Activated T-helper 1 cell treated with Interleukin-2 at 50 U/mL for 16 hours (primary cell): ENCODE measurements at places on chromosomes 11 and 22.

DNA sequence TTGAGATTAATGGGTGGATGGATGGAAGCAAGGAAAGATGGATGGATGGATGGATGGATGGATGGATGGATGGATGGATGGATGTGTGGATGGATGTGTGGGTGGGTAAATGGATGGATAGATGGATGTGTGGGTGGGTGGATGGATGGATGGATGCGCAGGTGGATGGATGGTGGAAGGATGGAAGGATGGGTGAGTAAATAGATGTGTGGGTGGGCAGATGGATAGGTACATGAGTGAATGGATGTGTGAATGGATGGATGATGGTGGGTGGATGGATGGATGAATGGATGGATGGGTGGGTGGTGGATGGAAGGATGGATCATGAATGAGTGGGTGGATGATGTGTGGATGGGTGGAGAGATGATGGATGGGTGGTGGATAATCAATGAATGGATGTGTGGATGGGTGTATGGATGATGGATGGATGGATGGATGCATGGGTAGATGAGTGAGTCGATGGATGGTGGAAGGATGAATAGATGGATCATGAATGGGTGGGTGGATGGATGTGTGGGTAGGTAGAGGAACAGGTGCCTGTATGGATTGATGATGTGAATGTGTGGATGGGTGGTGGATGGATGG, 375.2 kb downstream of the BRD1 start:
- no peak for DNase-seq

DNA sequence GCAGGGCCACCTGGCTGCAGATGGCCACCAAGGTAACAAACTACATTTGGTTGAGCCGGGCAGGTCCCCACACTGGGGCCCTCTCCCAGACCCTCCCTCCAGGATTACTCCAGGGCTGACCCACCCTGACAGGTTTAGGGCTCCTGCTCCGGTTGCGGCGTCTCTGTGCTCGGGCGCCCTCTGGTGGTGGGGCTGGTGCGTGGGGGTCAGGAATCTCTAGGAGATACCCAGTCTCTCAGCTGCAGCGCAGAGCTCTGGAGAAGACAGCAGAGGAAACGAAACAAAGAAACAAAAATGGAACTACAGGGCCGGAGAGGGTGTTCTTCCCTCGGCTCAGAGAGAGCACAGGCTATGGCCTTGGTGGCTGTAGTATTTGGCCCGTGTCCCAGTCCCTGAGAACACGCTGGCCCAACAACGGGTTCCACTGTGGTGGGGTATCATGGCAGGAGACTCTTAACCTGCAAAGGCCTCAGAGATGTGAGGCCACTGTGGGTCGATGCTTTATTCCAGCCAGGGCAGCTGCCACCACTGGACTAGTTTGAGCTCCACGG, 2.4 kb downstream of the C11orf96 start:
- peak; percentile 41 for DNase-seq

- no peak for DNase-seq
Measured at GRCh38 chr11:80163441-80163840, 722.6 kb upstream of the TENM4 start.

DNA sequence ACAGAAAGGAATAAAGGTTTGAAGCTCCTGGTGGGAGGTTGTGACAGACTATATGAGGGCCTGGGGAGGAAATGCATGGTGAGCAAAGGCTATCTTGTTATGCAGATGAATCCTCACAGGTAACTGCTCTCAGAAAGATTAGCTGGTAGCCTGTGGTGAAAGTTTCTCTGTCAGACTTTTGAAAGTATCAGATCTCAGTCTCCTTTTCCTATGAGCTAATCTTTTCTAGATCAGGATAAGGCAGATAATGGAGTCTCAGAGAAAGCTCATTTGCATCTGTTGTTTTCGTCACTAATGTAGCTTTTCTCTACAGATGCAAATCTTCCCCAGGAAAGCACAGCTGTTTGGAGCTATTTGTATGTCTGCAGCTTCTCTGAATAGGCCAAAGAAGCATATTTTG, 21.0 kb upstream of the OR6X1 start:
- DNase-seq, result no peak

- DNase-seq, result no peak
Measured at GRCh38 chr22:28538922-28539321, 140.7 kb downstream of the TTC28 start.

DNA sequence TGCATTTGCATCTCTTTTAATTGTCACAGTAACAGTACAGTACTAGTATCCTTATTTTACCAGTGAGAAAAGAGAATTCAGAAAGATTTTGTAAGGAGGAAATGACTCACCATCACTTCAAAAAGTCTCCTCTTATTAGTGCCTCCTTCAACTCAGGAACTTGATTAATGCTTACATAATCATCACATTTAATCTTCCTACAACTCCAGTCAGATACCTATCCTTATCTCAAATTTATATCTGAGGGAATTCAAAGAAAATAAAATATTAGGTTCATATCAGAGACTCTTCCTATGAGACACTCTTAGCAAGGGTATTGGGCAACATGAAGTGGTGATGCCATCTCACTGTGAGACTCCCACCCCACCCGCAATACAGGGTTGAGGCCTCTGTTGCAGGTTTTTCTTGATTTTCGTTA, 26.1 kb upstream of the CTSC start:
- no peak for DNase-seq

- peak; percentile 32 for DNase-seq
Measured at GRCh38 chr11:6606471-6607189, 3.1 kb downstream of the ILK start.

- DNase-seq, result no peak
Measured at GRCh38 chr22:43566021-43566420, 154.2 kb downstream of the MPPED1 start.

- DNase-seq, result no peak
Measured at GRCh38 chr11:57498540-57498939, 17.0 kb downstream of the SLC43A1 start.

- DNase-seq, result no peak
Measured at GRCh38 chr11:61683961-61684869, 4.0 kb downstream of the DAGLA start.

DNA sequence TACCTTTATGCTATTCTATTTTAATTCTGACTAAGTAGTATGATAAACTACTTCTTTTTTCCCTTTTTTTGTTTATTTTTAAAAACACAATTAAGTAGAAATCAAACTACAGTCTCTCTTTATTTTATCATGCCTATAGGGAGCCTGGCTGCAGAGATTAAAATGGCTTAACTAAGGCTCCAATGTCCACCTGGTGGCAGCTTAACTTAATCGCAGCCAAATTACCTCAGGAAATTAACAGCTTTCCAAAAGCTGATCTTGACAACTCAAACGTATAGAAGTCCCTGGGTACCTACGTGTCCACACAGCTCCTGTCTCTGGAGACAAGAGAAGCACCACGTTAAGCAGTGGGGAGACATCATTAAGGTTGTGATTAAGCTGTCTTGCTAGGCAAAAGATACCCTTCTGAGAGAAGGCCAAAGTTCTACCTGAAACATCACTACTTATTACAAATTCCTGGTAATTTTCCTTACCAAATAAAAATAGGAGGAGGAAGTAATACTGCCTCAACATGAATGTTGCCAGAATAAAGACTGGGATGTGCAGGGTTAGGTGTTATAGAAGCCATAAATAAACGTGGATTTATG, 63.2 kb upstream of the SNX19 start:
- DNase-seq, result no peak

DNA sequence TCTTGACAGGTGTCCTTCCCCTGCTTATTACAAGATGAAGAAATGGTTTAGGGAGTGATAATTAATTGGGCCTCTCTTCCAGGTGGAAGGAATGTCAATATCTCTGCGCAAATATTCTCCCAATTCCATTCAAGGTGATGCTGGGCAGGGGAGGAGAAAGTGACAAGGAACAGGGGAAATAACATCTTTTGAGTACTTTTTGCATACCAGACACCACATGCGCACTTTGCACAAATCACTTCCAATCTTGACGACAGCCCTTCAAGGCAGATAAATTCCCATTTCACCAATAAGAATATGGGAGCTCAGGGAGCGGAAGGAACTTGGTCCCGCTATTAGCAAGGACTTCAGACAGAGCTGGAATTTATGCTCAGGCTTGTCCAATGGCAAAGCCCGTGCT, 145.1 kb upstream of the TBCEL start:
- no peak for DNase-seq

DNA sequence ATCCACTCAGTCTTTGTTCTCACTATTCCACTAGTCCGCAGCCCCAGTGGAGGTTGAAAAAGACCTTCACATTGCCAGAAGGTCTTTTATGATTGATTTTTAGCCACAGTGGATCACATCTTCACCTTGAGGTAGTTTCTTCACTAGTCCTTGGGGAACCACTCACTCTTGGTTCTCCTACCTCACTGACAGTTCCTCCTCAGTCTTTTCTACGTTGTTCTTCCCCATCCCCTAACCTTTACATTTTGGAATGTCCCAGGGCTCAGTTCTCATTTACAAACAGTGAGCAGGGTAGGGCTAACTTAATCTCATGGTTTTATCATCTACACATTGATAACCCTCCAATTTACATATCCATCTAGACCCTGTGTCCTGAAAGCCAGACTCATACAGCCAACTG, 316.4 kb upstream of the SORL1-AS1 start:
- DNase-seq, result no peak

DNA sequence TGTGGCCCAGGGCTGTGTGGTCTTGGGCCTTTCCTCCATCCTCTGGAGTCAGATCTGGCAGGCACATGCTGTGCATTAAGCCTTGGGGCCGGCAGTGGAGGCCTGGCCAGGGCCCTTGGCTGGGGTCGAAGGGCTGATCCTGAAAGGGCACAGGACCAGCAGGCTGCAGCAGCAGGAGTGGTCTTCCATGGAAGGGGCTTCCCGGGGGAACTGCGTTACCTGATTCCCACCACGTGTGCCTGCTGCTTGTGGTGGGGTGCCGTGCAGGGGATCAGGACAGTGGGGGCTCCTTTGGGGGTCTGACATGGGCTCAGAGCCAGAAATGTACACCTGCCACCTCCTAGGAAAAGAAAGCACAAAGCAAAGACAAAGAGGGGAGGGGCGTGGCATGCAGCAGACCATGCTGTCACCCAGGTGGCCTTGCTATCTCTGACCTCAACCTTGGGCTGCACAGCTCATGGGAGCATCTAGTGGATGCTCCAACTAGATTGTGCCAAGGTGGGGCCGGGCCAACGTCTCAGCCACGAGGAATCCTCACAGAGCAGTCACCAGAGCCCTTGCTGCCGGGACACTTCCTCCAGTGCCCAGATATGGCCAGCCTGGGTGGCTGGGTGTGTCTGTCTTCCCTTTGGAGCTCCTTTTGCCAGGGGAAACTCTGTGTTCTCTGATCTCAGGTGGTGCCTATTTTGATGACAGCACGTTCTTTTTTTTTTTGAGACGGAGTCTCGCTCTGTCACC, 17.9 kb upstream of the YPEL1 start:
- no peak for DNase-seq

GRCh38 chr22:39251762-39252460, 7.1 kb upstream of the PDGFB start:
- DNase-seq, result no peak

DNA sequence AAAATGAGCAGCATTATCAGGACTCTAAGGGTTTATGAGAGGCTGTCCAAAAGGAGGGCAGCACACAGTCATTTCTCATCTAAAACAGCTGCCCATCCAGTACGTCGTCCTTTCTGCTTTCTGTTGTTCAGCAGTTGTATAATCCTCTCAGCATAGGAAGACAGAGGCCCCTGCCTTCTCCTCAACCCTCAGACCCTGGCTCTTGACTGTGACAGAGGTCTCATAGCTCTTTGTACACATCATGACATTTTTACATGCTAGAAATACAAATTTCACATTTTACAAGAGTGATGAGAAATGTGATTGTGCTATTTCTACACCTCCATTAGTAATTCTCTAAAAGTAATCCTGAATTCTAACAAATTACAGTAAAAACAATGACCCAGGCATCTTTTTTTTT, 36.2 kb upstream of the ZC3H12C start:
- no peak for DNase-seq

DNA sequence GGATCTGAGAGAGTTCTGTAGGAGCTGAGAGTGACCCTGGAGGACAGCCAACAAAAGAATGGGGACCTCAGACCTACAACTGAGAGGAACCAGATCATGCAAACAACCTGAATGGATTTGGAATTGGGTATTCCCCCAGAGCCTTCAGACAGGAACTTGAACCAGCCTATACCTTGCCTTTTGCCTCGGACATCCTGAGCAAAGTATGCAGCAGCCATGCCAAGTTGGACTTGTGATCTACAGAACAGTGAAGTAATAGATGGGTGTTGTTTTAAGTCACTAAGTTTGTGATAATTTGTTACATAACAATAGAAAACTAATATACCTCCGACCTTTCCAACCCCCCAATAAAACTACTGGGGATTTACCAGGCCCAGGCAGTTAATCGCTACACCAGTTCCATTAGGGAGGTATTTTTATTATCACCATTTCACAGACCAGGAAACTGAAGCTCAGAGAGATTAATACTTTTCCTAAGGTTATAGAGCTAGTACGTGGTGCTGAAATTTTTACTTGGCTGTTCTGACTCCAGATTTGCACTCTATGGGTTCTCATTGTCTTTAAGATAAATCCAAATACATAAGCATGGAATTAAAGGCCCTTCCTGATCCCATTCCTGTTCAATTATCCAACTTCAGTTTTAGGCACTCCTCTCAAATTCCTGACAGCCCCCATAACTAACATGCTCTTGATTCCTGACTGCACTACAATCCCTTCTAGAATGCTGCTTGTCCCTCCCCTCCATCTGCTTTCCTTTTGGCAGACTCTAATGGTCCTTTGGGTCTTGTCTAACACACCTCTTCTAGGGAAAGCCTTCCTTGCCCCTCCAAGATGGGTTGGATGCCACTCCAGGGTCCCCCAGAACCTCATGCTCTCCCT, 1.7 kb upstream of the RASSF10 start:
- DNase-seq, result no peak

GRCh38 chr11:46315033-46315738, 32.1 kb upstream of the DGKZ start:
- DNase-seq, result peak; percentile 39

DNA sequence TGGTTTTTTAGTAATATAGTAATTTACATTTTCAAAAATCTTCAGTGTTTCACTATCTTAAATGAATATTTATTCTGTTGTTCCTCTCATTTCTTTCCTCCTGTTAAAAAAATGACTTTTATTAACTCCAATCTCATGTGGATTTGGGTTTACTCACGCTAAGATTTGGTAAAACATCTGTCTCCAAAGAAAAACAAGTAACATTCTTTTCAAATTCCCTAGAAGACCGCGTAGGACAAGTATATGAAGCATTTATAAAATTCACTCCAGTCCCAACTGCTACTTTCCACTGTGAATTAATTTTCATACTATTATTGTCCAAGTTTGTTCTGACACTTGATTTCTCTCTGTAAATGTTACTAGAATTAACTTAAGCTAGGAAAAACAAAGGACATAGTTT, 26.2 kb downstream of the SBF2 start:
- DNase-seq, result no peak
